ENCODE measurements at places on chromosomes 7 and 10.

DNA sequence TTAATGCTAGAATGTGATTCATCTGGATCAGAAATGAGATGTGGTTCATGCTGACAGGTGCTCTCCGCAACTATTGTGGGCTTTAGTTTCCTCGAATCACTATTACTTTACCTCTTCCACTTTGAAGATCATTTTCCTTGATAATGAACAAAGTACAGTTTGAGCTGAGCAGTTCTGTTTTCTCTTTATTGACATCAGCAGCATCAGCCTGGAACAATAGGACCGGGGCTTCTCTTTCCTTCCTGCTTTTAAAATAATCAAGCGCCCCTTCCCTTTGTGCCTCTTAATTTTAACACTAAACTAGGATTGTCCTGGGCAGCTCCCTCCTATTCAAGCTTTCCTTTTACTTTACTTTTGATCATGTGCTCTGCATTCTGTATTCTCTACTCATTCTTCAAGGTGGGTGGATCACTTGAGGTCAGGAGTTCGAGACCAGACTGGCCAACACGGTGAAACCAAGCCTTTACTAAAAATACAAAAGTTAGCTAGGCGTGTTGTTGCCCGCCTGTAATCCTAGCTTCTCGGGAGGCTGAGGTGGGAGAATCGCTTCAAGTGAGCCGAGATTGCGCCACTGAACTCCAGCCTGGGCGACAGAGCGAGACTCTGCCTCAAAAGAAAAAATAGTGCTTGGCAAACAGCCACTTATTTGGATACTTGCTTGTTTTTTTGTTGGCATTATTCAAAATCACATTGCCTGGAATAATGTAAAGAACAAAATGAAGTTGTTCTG lies 67.0 kb upstream of the RHEB start:
- no peak for DNase-seq

- no peak for DNase-seq
Measured at GRCh38 chr7:151900986-151901621, 24.2 kb upstream of the PRKAG2 start.

GRCh38 chr7:24842449-24843241 lies 85.4 kb upstream of the GSDME start:
- DNase-seq = no peak

DNA sequence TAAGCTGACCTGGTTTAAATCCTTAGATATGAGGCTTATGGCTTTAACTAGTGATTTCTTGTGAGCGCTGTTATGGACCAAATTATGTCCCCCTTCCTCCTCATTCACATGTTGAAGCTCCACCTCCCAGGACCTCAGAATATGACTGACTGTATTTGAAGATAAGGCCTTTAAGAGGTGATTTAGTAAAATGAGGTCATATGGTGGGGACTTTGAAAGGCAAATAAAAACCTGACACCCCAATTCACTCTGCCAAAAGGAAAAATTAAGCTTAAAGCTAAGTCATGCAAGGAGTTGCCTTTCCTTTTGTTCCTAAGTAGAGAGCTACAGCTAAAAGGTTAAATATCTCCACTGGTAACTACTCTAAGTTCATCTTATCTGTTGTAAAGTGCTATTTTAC lies 36.4 kb upstream of the FIGNL1 start:
- DNase-seq = no peak

DNA sequence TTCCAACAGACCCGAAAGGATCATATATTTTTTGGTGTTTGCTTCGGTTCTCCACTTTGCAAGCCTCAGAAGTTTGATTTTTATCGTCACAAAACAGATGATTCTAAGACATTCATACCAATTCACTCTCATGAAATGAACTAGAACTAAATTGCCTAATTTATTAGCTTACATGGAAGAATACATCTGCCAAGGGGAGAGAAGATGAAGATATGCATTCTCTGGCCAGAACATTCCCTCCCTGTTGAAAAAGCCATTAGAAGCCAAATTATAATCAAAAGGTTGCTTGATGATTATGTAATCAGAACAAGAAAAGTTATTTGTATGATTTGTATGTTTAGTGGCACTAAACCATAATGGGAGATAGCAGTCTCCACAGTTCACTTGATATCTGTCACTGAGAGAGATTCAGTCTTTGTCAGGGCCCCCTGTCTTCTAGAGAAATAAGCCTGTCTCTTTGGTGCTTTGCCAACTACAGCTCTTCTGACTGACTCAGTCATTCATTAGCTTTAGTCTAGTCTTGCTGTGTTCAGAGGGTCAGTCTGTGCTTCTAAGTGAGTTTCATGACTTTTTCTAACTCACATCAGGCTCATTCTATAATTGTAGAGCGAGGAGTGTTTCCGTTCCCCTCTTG lies 95.3 kb upstream of the GNAI1 start:
- DNase-seq = no peak

DNA sequence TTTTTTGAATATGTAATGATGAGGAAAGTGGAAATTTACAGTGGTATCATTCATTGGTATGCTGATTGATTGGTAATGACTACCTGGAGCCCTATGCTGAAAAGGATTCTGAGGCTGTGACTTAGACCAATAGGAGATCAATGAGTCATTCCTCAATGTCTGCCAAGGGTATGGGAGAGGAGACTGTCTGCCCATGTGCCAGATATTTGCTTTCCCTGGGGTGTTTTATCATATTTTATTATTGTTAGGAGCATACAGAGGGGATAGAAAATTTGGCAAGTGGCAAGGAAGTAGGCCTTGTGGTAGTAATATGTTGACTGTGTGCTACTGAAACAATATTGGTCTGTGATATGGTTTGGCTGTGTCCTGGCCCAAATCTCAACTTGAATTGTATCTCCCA lies 54.8 kb downstream of the ASAH2B start:
- DNase-seq = no peak

GRCh38 chr10:73999703-74000102 lies 1.8 kb downstream of the VCL start:
- no peak for DNase-seq

- DNase-seq = no peak
Measured at GRCh38 chr10:34476608-34477007, 338.5 kb downstream of the PARD3 start.

DNA sequence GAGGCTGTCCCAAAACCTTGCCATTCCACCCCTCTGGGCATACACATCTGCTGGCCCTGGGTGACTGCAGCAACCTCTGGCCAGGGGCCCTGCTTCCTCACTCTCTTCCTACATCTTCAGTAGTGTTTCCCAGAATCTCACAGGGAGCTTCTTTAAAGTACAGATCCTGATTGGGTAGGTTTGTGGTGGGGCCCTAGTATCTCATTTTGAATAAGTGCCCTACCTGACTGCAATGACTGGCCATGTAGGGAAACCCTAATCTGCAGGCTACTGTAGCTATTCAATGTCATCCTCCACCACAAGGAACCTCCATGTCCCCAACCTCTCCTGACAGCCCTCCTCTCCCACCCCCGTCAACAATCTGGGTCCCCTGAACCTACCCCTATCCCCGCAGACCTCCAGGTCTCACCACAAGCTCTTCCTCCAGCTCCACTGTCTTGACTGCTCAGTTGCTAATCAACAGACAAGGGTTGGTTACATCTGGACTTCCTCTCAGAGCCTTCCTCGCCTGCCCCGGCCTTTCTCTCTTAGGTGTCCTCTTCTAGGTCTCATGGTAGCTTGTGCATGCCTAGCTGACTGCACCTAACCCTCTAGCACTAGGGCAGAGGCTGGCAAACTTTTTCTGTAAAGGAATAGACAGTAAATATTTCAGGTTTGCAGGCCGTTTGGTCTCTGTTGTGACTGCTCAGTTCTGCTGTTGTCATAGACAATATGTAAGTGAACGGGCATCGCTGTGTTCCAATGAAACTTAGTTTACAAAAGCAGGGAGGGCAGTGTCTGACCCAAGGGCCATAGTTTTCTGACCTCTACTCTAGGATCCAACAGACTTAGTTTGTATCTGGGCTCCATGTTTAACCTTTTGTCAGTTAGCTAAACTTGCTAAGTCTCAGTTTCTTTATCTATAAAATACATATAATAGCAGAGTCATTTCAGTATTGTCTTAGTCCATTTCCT lies 121.1 kb downstream of the AOAH start:
- no peak for DNase-seq

DNA sequence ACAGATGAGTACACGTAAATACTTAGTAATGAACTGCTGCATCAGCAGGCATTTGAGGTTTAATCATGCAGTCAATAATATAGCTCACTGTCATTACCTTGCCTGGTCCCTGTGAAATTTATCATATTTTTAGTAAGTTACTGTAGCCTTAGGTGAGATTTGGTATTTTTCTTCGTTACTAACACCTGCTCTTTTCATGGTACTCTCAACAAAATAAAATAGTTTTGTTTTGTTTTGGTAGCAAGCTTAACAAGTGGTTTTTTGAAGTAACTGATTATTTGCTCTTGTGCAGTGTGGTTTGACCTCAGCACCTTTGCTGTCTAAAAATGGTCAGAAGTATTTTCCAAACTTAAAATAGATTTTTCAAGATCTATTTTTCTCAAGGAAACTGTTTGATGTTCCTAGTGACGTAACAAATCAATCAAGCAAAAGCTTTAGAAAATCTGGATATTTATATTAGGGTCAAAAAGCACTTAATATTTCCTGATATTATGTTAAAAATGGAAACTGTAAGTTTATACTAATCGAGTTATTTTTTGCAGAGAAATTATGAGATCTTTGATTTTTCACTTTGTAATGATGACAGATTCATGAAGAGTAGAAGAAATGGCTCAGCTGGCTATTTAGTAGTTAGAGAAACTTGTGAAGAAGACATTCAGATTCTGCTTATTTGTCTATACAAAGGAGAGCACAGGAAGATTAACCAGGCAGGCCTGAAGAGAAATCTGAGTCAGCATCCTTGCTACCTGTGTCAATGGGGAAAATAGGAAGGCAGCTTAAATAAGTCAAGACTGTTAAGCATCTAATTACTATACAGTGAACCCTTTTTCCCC lies 21.0 kb upstream of the RPA3 start:
- no peak for DNase-seq

- no peak for DNase-seq
Measured at GRCh38 chr10:76338187-76338586, 906.8 kb downstream of the LRMDA start.

DNA sequence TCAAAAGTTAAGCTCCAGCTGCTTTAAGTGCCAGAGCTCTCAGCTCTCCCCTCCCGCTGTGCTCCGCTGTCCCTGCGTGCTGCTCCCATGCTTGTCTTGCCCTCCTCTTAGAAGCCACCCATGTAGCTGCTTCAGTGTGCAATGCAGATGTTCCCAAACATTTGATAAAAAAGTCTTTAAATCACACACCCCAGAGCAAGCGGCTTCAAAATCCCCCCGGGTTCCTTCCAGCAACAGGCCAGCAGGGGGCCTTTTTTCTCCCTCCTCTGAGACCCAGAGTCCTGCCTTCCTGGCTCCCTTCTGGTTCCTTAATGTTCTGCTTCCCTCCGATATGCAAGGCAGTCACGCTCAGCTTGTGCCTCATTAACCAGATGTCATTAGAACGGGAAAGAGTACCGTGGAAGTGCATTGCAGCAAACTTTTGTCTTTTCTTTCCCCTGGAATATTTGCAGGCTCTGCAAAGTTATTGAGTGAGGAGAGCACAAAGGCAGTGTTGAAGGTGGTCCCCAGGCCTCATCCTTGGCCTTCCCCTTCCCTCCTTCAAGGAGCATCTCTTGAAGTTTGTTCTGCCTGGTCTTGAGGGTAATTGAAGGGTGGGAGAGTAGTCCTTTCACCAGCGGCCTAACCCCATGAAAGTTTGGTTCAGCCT lies 25.5 kb downstream of the LDB3 start:
- DNase-seq = no peak

- DNase-seq = peak; percentile 15
Measured at GRCh38 chr10:19629567-19629966, 186.7 kb upstream of the PLXDC2 start.

Data from C1 segment of cervical spinal cord (tissue), 14 donors.